ENCODE measurements at places on chromosomes 4 and X.
A peak's percentile ranks its signal among the peaks of the same experiment; 100 is the strongest.

GRCh38 chrX:120001787-120002186 is 58.2 kb upstream of the NKAP start:
- no peak for DNase-seq

GRCh38 chr4:3802571-3803474 is 36.6 kb downstream of the ADRA2C start:
- no peak for DNase-seq

GRCh38 chr4:2753436-2753835 is 2.7 kb downstream of the TNIP2 start:
- DNase-seq, result no peak

DNA sequence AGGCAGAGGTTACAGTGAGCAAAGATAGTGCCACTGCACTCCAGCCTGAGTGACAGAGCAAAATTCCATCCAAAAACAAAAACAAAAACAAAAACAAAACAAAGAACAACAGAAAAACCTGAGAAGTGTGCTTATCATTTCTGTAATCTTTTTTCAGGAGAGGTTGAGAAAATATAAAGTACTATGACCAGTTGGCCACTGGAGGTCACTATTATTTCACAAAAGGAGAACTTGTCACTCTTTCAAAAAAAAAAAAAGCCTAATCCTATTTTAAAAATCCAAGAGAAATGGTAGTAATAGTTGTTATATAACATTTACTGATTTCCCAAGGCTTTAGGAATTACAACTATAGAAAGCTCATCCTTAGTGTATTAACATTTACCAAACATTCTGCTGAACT is 24.9 kb upstream of the RNF150 start:
- DNase-seq, result no peak

DNA sequence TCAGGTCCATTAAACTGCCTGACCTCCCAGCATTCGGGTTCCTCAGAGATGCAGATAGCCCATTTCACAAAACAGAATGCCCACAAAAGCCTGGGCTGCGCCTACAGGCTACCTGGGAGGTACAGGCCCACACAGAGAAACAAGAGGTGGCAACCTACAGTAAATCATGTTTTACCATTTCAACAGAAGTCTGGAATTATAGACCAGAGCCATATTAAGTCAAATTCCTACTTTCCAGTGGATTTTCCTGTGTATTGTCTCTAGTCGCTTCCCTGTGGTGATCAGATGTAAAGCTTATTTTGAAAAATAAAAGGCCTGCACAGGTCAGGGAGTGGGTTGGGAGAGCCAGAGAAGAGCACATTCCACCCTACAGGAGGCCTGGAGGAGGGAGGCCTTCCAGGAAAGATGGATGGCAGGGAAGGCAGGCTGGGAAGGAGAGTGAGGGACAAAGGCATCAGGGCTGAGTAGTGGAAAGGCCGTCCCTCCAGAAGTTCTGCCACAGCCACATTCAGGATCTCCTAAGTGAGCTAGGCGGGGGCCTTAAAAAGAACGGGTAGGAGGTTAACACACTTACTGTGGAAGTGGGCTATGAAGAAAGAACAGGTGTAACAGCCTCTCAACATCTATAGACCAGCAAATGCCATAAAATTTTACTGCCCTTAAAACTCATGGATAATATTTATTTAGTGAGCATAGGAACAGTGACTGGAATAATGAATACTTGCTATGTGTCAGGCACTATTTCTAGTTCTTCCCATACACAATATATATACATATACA is 19.0 kb upstream of the USO1 start:
- no peak for DNase-seq

GRCh38 chrX:29478336-29479069 is 736.9 kb upstream of the MAGEB2 start:
- DNase-seq, result no peak

GRCh38 chrX:110992611-110993010 is 103.4 kb upstream of the PAK3 start:
- DNase-seq, result peak; percentile 5

GRCh38 chrX:10103023-10103422 is 53.8 kb upstream of the CLCN4 start:
- DNase-seq, result no peak

DNA sequence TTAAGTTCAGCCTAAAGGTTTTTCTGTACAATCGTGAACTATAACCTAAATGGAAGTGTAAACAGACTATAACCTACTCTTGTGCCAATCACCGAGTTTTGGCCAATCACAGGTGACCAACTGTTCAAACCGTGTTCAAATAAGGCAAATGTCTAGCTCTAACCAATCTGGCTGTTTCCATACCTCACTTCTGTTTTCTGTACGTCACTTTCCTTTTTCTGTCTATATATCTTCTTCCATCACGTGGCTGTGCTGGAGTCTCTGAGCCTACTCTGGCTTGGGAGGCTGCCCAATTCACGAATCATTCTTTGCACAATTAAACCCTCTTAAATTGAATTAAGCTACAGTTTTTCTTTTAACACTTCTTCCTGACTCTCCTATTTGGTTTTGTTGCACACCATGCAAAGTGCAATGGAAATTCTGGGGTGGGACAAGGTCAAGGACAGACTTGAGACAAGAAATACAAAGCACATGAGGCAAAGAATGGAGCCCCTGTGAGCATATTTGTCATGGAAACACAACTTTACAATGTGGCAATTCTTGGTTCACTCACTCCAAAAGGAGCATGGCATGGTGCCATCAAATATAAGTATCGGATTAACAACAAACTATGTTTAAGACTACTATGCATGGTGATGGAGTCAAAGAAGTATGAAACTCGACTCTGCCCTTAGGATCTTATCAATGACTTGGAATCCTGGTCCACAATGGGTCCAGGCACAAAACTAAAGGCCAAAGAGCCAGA is 115.7 kb upstream of the FAM9B start:
- no peak for DNase-seq

- DNase-seq, result no peak
Observed at GRCh38 chr4:39259571-39260330, 77.4 kb downstream of the WDR19 start.

- DNase-seq, result no peak
Observed at GRCh38 chrX:42535233-42535632, 242.7 kb downstream of the PPP1R2C start.

GRCh38 chr4:173076903-173077634 is 91.5 kb upstream of the GALNT7 start:
- DNase-seq, result no peak

GRCh38 chr4:133997436-133997835 is 204.2 kb downstream of the PABPC4L start:
- DNase-seq, result no peak

DNA sequence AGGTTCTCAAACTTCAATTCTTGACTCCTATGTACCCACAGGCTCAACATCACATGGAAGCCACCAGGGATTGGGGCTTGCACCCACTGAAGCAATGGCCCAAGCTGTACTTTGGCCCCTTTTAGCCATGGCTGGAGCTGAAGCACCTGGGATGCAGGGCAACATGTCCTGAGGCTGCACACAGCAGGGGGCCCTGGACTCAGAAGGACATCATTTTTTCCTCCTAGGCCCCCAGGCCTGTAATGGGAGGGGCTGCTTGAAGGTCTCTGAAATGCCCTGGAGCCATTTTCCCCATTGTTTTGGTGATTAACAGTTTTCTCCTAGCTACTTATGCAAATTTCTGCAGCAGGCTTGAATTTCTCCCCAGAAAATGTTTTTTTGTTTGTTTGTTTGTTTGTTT is 465.1 kb upstream of the PCDH10 start:
- DNase-seq, result no peak

DNA sequence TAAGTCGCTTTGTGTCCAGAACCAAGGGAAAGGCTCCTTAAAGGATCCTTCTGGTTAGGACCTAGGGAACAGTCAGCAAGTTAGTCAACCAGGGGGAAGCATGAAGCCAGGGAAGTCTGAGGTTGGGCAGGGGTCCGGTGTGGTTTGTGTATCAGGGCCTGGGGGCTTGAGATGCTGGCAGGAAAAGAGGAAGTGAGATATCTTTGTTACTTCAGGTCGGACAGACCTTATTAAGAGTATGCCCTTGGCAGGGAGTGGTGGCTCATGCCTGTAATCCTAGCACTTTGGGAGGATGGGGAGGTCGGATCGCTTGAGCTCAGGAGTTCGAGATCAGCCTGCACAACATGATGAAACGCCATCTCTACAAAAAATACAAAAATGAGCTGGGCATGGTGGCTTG is 52.3 kb upstream of the TRPC5OS start:
- DNase-seq, result no peak

GRCh38 chr4:177051473-177052060 is 258.1 kb upstream of the NEIL3 start:
- no peak for DNase-seq

DNA sequence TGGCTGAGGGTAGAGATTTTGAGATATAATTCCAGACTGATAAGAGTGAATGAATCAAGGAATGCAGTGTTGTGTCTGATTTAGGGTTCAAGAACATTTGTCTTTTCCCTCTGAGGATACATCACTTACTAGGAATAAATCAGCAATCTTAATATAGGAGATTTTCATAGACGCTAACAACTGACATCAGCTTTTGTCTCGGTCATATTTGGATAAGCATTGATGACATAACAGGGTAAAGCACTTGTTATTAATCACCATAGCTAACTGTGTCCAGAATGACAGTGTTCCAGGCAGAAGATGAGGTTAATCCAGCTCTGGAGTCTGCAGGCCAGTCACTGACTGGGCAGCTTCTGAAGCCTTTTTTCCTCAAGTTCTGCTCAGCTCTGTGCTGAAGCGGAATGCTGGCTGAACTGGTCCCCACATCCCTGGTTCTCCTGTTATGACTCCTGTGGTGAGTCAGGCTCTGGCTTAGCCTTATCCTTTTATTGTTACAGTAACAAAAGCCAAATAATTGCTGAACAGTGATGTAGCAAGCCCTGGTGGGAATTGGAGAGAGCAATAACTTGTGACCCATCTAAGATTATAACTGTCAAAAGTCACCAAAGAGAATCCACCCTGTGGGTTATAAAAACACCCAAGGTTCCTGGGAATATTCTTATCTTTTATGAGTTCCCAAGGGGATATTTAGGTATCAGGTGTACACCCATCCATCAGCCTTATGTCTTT is 41.8 kb downstream of the FNIP2 start:
- no peak for DNase-seq

- no peak for DNase-seq
Observed at GRCh38 chrX:31652650-31653049, 580.8 kb upstream of the FTHL17 start.

DNA sequence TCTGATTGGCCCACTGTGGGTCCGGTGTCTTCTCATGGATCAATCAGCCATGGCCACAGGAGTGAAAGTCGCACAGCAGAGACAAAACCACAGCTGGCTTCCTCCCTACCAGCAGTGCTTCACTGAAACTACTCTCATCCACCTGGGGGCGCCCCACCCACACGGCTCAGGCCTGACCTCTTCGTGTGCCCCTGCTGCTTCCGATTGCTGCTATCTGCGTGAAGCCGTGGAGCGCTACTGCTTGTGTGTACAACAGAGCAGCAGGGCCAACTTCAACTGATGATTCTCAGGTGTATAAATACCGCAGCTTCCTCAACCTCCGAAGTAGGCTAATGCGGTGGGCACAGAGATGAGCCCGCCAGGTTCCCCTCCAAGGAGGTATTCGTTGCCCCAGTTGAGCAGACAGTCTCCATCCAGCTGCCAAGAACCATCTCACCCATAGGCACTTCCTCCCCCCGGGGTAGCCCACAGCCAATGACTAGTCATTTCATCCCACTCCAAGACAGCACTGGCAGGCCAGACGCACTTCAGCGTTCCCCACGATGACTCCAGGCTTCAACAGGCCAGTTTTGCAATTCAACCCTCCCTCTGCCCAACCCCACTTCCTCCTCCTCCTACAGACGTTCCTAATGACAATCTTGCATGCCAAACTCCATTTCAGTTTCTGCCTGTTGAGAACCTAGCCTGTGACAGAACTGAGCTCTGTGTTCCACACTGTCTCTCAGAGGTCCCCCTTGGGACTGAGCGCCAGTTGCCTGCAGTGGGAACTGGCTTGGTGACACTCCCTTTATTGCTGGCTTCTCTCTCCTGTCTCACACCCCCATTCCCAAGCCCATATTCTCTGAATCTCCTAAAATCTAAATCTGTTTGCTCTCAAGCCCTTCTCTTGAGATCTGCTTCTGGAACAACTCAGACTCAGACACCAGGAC is 41.3 kb upstream of the ATP6AP2 start:
- peak; percentile 14 for DNase-seq

- no peak for DNase-seq
Observed at GRCh38 chrX:85084770-85085393, 81.2 kb downstream of the APOOL start.

DNA sequence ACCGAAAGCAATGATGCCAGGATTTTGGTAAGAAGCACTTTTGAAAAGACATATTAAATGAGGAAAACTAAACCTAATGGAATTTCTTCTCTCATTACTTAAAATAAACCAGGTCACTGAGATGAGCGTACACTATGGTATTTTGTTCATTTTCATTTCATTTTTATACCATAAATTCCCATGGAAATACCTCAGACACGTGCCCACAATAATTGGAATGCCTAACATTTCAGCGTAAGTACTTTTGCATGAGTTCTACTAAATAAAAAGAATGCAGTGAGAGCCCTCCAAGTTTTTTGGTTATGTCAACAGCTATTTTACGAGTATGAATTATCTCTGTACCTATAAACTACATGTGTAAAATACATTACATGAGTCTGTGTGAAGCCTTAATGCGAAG is 3.2 kb downstream of the CAMK2D start:
- DNase-seq, result no peak

GRCh38 chr4:86938771-86939520 is 4.1 kb downstream of the AFF1 start:
- DNase-seq, result no peak

GRCh38 chr4:7328913-7329638 is 105.7 kb downstream of the PSAPL1 start:
- no peak for DNase-seq

DNA sequence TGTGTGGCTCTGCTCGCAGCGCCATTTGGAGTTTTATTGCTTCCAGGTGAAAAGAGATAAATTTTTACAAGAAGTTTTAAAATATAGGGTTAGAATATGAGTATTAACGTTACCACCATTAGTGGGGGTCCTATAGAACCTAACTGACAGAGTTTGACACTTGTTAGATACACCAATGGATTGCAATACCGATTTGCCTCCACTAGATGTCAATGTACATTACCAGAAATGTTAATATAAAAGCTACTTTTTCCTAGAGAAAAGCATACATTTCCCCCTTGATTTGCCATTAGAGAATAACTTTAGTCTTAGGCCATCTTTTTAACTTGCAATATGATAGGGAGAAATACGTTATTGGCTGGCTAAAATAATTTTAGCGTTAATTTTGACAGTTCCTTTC is 108.4 kb downstream of the LINC00632 start:
- DNase-seq, result no peak

DNA sequence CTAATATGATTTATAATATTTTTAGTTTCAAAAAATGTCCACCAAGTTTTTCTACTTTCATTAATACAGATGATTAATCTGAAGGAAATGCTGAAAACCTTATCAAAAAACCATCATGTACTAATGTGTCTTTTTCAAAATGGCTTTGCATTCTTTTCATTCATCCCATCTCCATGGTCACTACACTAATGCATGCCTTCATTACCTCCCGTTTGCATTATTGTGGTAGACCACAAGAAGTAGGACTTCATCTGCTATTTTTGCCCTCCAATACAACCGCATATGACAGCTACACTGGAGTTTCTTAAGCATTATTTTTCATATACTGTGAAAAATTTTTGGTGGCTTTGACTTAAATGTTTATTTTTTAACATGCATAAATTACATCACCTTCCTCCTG is 37.9 kb upstream of the FSTL5 start:
- no peak for DNase-seq

Data from stimulated activated CD4-positive, alpha-beta T cell treated with anti-CD3 and anti-CD28 coated beads, TNF-alpha, amount 100 ng/mL, for 24 hours (primary cell).